ENCODE measurements at places on chromosomes 7 and 10.

DNA sequence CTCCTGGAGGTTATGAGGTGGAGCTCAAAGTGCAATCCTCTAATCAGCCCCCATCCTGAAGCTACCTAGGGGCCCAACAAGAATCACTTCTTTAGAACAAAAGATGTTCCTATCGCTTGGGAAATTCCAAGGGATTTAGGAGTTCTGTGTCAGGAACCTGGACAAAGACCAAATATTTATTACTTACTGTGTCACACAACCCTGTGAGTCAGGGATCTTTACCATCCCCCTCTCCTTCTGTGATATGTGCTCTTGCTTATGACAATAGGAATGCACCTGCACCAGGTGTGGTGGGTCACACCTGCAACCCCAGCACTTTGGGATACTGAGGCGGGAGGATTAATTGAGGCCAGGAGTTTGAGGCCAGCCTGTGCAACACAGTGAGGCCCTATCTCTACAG, 485.8 kb downstream of the PLXDC2 start:
- DNase-seq: no peak

GRCh38 chr10:101646364-101646763, 48.6 kb downstream of the FBXW4 start:
- no peak for DNase-seq

- DNase-seq: no peak
Measured at GRCh38 chr7:39088730-39089593, 111.3 kb downstream of the POU6F2 start.

DNA sequence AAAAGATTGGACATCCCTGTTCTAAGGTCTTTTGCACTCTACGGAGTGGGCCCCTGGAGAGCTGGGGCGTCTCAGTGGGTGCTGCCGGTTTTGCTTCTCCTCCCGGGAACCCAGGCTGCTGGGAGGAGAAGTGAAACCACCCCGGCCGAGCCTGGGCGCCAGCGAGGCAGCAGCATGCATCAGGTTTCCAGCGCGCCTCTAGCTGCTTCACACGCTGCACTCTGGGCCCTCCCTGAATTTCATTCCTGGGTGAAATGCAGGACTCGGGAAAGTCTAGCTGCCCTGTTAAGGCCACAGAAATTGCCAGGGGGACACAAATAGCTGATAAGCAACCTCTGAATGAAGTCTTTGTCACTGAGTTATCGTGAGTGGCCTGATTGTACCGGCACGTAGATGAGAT, 127.4 kb downstream of the TRRAP start:
- DNase-seq: no peak

GRCh38 chr7:24707988-24708615, 49.2 kb downstream of the GSDME start:
- DNase-seq: no peak

- DNase-seq: no peak
Measured at GRCh38 chr7:50305583-50306493, 1.3 kb downstream of the IKZF1 start.

DNA sequence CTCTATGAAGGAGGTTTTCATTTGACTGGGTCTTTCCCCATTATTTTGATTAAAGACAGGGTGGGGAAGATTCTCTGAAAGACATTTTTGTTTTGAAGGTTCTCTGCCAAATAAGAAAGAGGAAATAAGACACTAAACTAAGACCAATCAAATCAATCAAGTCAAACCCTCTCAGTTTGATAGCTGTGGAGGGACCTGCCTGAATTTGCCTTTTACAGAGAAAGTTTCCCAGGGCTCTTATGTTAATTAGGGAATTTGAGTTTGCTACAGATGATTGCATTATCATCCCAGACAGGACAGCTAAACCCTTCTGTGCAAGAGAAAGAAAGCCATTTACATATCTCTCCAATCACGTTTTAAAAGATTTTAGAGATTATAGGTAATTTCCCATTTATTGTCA, 80.0 kb downstream of the CSTF2T start:
- DNase-seq: no peak

All from CD4-positive, alpha-beta T cell treated with Interleukin-1 beta for 1 hour (primary cell).